ENCODE measurements at places on chromosomes 3 and 15.

GRCh38 chr15:56774356-56774755, 41.0 kb upstream of the ZNF280D start:
- no peak for DNase-seq

DNA sequence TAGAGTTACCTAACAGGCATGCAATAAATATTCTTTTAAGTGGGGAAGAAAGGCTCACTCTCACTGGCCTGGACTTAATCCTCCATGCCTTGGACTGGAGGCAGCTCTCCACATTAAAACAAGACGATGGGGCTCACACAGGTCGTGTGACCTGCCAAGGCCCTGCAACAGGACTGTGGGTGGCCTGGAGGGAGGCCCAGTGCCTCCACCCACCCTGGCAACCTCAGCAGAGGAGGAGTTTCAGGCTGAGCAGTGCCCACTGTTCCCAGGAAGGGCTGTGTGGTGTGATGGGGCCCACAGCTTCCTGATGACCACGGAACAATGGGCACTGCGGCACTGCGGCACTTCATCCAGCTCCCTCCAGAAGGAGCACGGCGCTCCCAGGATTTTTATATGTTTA, 5.5 kb downstream of the UROC1 start:
- DNase-seq, result no peak

GRCh38 chr15:60096157-60096556, 92.0 kb downstream of the FOXB1 start:
- no peak for DNase-seq

GRCh38 chr3:23704298-23704697, 101.5 kb upstream of the UBE2E1 start:
- DNase-seq, result no peak

DNA sequence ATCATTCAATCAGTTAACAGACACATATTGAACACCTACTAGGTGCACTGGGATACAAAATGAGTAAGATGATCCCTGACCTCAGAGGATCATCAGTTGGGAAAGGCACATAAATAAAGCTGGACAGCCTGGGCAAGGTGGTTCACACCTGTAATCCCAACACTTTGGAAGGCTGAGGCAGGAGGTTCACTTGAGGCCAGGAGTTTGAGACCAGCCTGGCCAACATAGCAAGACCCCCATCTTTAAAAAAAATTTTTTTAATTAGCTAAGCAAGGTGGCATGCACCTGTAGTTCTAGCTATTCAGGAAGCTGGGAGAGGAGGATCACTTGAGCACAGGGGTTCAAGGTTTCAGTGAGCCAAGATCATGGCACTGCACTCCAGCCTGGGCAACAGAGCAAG, 3.7 kb upstream of the KLHL24 start:
- no peak for DNase-seq

DNA sequence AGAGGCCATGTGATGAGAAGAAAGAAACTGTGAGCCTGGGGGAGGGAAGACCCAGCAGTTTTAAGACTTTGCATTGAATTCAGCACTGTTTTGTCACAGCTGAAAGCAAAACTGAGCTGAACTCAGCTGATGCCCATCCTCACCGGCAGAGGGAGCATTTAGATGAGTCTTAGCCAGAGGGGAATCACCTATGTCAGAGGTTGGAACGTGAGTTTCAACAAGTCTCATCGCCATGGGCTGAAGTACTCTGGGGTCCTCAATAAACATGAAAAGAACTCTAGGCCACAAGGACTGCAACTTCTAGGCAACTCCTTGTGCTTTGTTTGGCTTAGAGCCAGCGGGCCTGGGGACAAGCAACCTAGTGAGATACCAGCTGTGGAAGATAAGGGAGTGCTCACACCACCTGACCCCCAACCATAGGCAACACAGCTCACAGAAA, 324.5 kb downstream of the TBL1XR1 start:
- DNase-seq, result peak; percentile 56

- no peak for DNase-seq
Measured at GRCh38 chr3:44950275-44950734, 25.7 kb downstream of the ZDHHC3 start.

DNA sequence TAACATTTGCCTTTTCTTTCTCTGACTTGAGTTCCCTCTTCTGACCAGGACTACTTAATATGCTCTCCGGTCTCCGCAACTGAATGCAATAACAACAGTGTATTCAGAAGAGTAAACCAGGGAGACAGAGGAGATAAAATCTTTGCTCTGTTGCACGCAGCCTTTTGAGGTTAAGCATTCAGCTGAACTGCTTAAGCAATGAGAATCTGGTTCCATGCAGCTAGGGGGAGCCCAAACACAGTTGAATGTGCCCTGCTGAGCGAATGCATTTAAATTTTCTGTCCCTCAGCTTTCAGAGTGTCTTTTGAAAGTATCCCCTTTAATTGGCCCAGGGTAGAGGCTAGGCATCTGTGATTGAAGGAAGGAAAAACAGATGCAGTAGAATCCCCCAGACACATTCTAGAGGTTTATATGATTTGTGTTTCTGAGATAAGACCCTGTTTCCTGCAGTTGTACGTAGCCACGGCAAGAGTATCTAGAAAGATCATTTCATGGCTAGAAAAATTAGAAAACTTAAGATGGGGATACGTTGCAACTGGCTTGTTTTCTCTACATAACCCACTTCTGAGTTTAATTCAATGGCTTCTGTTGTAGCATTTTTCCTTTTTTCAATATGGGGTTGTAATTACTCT, 309.6 kb downstream of the TUSC7 start:
- DNase-seq, result peak; percentile 81

GRCh38 chr3:171443211-171443957, 16.8 kb downstream of the TNIK start:
- DNase-seq, result no peak

DNA sequence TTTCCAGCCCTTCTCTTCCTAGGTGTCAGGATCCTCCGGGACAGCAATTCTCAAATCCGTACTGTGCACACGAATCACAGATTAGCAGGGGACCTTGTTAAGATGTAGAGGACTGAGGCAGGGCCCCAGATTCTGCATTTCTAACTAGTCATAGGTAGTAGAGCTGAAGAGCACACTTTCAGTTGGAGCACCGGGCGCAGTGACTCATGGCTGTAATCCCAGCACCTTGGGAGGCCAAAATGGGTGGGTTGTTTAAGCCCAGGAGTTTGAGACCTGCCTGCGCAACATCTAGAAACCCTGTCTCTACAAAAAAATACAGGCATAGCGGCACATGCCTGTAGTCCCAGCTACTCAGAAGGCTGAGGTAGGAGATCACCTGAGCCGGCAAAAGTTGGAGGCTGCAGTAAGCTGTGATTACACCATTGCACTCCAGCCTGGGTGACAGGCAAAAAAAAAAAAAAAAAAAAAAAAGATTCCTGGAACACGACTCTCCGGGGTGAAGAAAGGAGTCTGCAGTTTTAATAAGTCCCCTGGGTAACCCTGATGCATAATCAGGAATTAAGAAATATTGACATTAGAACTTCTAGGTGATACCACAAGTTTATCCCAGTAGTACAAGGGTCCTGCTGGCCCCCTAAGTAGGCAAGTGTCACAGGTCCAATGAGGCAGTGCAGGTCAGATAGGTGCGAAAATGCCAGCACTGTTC, 21.4 kb upstream of the IGDCC3 start:
- no peak for DNase-seq

DNA sequence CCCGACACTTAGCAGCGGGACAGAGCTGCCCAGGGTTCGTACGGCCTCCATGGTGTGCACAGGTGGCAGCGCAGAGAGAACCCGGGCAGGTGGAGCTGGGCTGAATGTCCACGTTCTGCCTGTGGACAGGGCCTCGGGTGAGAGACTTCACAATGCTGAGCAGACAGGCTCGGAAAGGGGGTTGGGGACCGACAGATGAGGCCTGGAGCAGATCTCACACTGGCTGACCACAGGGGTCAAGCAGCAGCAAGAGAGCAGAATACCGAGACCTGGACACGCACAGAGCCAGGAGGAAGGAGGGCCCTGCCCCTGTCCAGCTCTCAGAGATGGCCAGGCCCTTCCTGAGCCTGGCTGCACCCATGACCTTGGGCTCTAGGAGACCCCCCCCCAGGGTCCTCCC, 83.0 kb downstream of the VGLL4 start:
- DNase-seq, result no peak

GRCh38 chr3:115190747-115191146, 43.7 kb upstream of the ZBTB20 start:
- no peak for DNase-seq

DNA sequence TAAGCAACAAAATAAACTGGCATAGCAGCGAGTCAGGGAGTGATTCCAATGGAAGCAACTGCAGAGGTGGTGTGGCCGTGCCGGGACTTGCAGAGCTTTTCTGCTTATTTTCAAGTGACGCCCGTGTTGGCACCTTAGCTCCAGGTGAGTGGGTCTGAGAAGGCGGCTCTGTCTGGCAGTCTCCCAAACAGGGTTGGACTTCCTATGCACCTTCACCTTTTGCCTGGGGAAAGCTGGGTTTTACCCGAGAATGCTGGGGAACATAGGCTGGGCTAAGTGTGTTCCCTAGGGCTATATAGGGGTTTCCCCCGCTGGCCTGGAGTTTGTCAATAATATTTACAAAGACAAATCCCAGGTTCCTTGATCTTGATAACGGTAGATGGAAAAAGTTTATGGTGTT, 179.9 kb upstream of the TBL1XR1 start:
- peak; percentile 53 for DNase-seq

- no peak for DNase-seq
Measured at GRCh38 chr3:126124148-126124868, 40.4 kb upstream of the SLC41A3 start.

DNA sequence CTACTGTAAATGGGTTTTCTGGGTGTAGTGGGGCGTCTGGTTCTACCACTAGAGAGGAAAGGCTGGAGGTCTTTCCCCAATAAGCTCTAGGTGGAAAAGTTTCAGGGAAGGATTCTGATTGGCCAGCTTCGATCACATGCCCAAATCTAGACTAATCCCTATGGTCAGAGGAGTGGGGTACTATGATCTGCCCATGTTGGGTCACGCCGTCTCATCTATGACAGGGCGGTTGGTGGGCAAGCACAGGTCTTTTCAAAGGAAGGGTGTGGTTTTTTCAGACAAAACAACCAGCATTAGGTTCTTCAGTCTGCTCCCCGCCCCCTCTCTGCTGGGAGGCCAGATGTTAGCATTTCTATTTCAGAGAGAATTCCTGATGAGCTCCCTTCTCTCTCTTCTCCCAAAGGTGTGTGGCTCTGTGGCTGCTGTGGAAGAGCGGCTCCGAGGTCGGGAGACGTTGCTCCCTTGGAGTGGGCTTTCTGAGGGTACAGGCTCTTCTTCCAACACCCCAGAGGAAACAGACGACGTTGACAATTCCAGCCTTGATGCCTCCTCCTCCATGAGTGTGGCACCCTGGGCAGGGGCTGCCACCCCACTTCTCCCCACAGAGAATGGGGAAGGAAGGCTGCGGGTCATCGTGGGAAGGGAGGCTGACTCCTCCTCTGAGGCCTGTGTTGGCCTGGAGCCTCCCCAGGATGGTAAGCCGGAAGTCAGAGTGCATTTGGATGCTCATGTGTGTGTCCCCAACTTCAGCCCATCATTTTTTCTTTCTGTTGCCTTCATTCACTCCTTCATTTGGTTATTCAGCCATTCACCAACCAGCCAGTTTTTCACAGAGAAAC, 9.7 kb upstream of the TATDN2 start:
- no peak for DNase-seq

- no peak for DNase-seq
Measured at GRCh38 chr3:111732252-111732879, 126.7 kb upstream of the PHLDB2 start.

- DNase-seq, result no peak
Measured at GRCh38 chr15:51561271-51561670, 61.3 kb downstream of the DMXL2 start.

DNA sequence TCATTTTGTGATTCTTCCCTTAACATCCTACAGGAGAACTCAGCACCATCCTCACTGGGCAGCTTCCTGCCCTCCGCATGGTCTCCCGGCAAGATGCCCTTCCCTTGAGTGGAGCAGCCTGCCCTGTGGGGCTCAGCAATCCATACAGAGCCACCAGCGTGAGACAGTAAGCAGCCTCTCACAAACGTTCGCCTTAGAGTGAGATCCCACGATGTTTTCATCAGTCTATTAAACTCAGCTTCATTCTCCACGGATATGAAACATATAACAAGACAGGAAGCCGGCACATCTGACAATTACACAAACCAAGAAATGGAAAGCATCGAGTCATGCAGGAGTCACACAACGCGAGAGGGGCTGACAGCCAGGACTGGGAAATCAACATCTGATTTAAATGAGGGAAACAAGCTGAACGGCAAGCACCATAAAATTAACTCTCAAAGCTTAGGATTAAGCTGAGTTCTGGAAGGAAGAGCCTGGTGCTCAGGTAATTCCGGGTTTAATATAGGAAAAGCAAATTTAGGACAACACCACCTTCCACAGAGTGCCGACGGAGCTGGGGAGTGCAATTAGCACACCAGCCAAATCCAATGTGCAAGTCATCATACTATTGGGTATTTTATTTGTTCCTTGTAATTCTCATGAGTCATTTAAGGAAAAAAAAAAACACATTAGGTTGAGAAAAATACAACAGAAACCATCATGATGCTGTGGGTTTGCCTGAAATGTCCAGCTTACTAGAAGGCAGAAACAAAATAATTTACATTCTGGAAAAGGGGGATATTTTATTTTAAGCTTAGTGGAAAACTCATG, 272.0 kb downstream of the OCA2 start:
- DNase-seq, result no peak

DNA sequence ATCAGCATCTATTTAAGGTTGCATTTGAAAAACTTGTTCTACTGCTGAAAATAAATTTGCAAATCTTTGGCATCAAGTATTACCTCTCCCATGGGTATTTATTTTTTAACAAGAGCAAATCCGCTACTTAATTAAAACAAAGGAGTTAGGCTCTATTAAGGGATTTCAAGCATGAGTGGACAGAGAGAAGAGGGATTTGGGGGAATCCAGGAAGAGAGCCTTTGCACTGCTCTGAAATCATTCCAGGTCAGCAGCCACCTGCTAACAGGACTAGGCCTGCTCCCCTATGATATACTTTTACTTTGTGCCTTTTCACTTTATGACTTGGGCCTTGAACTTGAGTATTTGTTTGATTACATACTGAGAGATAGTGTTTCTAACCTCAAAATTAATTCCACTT, 57.1 kb downstream of the IQCH start:
- no peak for DNase-seq

- no peak for DNase-seq
Measured at GRCh38 chr3:179967622-179968021, 69.1 kb downstream of the PEX5L start.

DNA sequence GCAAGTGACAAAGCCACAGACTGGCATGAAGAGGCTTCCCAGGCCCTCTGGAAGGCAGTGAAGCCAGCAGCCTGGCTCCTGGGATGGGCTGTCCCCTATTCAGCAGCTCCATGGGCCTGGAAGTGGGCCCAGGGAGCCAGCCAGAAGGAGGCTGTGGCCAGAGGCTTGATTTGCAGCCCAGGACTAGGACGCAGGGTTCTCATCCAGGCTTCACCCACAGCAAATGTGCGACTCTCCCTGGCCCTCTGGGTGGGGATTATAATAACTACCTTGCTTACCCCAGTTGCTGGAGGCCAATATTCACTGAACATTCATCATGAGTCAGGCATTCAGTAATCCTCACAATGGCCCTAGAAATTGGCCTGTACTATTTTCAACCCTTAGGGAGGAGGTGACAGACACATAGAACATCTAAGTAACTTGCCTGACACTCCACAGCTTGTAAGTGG, 24.6 kb upstream of the SRP14 start:
- no peak for DNase-seq

All from NCI-H2081 (cell line).